ENCODE measurements at places on chromosomes 2 and 18.

DNA sequence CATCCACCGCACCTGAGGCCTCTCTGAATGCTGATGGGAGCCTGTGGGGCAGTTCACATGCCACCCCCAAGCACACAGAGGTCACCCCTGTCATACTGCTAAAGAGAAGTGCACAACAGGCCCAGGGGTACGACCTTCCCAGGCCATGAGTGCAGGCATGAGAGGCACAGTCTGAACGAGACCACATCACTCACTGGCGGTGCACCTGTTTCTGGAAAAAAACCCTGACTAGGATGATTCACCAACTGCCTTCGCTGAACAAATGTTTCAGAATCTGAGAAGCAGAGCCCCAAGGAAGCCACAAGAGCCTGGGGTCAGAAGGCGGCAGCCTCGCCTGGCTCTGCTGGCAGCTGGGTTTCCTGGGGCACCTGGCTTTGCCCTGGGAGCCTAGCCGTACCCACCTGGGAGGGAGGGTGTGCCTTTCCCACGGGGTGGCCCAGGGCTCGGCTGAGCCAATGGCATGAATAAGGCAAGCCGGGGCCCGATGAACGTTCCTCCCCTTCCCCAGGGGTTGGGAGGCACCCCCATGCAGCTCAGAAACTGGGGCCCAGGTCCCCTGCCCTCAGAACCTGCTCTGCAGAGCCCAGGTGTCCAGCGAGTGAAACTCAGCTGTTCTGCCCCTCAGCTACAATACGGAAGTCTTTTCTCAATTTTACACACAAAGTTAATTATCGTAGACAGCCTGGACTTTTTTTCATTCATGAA lies 73.8 kb downstream of the HDAC4 start:
- no peak for DNase-seq

- DNase-seq = no peak
Observed at GRCh38 chr2:65724336-65724735, 291.9 kb upstream of the SPRED2 start.

GRCh38 chr2:231890896-231891513 lies 35.2 kb downstream of the NPPC start:
- DNase-seq = peak; percentile 12

- DNase-seq = no peak
Observed at GRCh38 chr2:228144961-228145360, 36.5 kb downstream of the SPHKAP start.

GRCh38 chr2:135899567-135899966 lies 23.3 kb upstream of the MCM6 start:
- no peak for DNase-seq

DNA sequence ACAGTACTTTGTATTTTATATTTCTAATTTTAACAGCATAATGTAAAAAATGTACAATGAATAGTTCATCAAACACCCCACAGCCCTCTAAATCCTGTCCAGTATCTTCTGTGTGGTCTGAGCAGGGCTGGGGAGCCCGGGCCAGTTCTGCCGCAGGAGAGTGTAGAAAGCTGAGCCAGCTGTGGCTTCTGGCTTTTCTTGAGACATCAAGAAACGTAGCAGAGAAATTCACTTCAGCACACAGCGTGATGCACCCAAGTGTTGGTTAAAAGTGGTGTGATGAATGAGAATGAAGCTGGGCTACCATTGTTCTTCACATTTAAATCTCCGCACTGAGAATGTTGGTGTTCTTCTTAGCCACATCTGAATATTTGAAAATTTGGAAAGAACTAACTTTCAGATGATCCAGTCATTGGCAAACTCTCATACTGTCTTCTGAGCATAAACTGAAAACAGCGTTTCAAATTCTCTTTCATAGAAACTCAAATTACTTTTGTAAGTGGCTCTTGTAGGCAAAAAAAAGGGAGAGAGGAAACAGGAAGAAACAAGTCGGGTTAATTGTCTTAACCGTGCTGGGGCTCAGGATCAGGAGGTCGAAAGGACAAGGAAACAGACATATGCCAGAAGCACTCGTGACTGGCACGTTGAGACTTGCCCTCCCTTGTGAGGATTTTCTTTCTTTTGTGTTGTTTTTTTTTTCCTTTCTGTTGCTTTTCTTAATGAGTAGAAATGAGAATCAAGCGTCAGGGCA lies 23.4 kb upstream of the TMEM87B start:
- DNase-seq = no peak

- DNase-seq = no peak
Observed at GRCh38 chr18:24930478-24930877, 421.5 kb downstream of the ZNF521 start.

DNA sequence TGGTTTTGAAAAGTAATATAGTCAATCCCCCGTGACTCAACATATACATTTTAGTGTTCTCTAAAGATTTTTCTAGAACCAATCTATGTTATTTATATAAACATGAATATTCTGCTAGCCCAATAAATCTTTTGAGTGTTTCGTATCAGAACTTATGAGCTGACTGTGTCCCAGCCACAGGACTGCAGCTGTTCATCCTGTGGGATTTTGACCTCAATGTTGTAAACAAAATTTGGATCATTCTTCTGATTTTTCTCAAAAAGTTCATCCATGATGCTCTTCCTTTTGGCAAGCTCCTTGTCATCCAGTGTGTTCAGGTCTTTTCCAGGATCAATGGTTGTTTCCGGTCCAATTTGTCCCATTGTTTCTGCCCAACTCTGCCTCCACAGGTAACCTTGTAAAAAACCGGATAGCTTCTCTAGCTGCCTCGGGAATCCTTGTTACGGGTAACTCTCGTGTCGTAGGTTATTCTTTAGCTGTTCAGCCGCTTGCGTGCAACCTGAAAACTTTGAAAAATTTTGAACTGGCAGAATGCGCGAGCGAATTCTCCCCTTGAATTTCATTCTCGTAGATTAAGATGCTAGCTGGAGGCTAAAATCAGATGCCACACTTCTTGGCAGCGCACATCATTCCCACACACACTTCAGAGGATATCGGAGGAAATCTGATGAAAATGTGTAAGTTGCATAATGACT lies 195.2 kb downstream of the SH3BP4 start:
- DNase-seq = no peak

GRCh38 chr18:48129621-48130082 lies 199.2 kb upstream of the SMAD2 start:
- DNase-seq = peak; percentile 44

- DNase-seq = peak; percentile 28
Observed at GRCh38 chr2:190088917-190089316, 26.4 kb upstream of the MSTN start.

GRCh38 chr18:8106603-8107002 lies 502.6 kb upstream of the RAB12 start:
- DNase-seq = no peak

DNA sequence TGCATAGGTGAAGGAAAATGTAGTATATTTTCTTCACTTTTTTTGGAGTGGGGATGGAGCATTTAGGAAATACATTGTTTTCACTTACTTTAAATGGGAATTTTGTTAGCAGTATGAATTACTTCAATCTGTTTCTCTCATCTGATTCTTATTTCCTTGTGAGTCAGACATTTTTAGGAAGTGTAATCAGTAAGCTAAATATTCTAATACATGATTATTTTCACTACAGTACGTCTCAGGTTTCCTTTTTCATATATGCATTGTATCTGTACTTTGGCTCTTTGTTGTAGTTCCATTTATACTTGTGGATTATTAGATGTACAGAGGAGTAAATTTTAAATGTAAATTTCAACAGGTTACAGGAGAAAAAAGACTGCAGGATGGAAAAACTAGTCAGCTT lies 27.9 kb downstream of the GPD2 start:
- DNase-seq = no peak

GRCh38 chr2:165815299-165816141 lies 21.5 kb upstream of the GALNT3 start:
- DNase-seq = no peak

Measured in SHP77 treated with DMSO at 0.1 percent for 48 hours (cell line).